ENCODE measurements at places on chromosomes 7 and 10. TPM values are rescaled to one million over a fixed set of nuclear protein-coding genes. Genes with fewer than 3 reads are reported as not detected.

DNA sequence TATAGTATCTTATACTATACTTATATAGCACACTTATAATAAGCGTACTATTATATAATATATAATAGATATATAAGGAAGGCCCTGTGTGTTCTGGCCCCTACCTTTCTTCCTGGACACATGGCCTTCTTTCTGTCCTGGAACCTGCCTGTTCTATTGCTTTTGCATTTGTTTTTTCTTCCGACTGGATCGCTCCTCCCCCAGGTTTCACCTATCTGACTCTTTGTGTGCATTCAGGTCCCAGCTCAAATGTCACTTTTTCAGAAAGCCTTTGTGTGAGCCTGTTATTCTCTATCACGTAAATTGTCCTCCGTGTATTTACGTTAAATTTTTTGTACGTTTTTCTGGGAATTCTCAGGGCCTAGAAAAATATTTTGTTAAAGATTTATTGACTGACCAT lies 2.9 kb upstream of the TRIM8 start:
- DNase-seq, result no peak

- DNase-seq, result no peak
These were observed 7.8 kb upstream of the ABHD11 start for GRCh38 chr7:73746378-73746777.

GRCh38 chr7:6553448-6554044 lies 2.3 kb upstream of the GRID2IP start:
- no peak for DNase-seq

The BLNK gene
- polyA plus RNA-seq, result 53.6 TPM

The DPCD gene
- 43.7 TPM for polyA plus RNA-seq

All from left kidney (tissue), 8 donors.